ENCODE measurements at places on chromosomes 5 and 9.

DNA sequence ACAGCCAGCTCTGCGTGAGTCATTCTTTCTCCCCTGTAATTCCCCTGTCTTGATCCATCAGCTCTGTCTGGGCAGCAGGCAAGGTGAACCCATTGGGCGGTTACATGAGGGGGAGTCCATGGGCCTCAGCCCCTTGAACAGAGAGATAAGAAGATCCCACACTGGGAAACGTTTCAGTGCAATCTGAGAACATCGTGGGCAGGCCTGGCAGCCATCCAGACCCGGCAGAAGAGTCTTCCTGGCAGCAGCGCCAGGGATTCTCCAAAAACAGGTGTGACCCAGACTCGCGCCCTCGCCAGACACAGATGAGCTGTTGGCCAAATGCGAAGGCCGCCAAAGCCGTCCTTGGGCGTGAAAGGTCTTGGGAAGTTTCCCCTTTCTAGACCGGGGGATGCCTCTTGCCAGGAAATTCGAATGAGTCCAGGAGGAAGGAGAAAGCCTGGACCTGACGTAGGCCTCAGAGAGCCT, 6.4 kb upstream of the SLC12A7 start:
- DNase-seq: no peak

DNA sequence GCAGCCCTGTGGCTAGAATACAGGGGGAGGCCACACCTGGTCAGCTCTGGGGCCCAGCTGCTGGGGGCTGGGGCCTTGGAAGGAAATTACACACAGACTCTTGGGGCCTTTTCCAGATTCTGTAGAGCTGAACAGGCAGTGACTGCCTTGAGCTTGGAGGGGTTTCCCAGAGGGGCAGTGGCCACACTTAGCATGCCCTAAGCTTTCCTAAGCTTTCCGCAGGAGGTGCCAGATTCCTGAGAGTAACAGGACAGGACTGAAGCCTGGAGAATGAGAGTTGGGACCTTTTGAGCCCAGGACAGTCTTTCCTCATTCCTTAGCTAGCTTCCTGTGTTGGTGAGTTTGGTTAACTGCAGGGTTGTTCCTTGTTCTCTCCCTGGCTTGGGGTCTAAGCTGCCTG, 1.4 kb downstream of the TBC1D13 start:
- DNase-seq: no peak

DNA sequence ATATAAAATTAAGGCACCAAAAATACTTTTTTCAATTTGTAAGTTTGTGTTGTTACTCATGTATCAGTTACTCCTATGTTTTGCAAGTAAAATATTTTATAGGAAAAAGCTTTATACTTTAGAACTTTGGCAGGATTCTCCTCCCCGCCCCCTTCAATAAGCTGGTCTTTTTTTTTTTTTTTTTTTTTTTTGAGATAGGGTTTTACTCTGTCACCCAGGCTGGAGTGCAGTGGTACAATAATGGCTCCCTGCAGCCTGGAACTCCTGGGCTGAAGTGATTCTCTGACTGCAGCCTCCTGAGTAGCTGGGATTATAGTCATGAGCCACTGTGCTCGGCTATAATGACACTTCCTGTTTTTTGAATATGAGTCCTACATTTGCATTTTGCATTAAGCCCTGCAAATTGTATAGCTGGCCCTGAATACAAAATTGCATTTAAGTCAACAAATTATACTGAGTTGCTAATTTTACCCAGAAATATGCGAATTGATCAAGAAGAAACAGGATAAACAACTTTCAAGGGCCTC, 192.9 kb downstream of the PIK3R1 start:
- DNase-seq: no peak

GRCh38 chr5:9358961-9359685, 186.8 kb downstream of the SEMA5A start:
- DNase-seq: no peak

GRCh38 chr9:112162621-112163413, 12.3 kb downstream of the SUSD1 start:
- DNase-seq: no peak

DNA sequence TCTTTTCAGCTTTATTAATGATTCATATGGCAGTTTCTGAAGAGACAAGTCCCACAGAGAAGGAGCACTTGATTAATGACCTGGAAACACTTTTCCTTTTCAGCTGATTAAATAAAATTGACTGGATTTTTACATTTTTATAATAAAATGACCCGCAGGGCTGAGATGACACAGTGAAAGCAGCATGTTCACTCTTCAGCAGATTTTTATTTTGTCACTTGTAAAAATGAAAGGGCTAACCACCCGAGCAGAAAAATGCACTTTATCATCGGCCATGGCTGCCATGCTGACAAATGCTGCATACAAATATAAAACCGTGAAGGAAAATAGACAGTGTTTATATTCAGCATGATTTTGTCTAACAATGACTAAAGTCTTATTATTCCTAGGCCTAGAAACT, 321.6 kb upstream of the ITGA1 start:
- DNase-seq: no peak

GRCh38 chr5:141430332-141431113, at the start of gene PCDHGA12:
Gene PCDHGA12 (plus strand): TSS chr5:141430507. CDS start chr5:141430760, 253 bp downstream.
- DNase-seq: no peak

DNA sequence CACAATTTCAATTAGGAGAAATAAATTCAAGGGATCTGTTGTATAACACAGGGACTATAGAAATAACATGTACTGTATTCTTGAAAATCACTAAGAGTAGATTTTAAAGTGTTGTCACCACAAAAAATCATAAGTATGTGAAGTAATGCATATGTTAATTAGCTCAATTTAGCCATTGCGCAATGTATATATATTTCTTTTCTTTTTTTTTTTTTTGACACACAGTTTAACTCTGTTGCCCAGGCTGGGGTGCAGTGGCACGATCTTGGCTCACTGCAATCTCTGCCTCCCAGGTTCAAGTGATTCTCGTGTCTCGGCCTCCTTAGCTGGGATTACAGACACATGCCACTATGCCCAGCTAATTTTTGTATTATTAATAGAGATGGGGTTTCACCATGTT, 70.2 kb downstream of the XRCC4 start:
- DNase-seq: no peak

GRCh38 chr9:80644044-80644443, 1045.3 kb downstream of the TLE1 start:
- DNase-seq: no peak

- peak; percentile 16 for DNase-seq
Observed at GRCh38 chr5:159156426-159157238, 52.7 kb downstream of the RNF145 start.

DNA sequence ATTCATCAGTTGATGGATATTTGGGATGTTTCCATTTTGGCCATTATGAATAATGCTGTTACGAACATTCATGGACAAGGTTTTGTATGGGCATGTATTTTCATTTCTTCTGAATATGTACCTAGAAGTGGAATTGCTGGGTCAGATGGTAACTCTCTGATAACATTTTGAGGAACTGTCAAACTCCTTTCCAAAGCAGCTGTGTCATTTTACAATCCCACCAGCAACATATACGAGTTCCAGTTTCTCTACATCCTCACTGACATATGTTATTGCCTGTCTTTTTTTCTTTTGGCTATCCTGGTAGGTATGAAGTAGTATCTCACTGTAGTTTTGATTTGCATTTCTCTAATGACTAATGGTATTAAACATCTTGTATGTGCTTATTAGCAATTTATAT, 86.7 kb downstream of the PRKACG start:
- DNase-seq: no peak

DNA sequence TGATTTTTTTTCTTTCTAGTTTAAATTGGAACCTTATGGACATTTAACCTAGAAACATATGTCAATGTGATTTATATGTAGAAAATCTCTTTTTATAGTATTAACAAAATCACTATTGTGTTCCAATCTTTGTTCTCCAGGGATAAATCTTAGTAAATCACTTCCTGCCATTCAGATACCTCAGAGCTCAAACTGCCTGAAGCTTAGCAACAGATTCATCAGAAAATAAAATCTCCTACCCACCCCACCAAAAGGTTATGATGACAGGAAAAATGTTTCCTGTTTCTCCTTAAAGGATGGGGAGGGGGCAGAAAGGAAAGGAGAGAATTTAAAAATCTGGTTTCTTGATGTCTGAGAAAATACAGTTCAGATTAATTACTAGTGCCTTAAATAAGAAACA, 105.0 kb upstream of the TUT7 start:
- DNase-seq: no peak

GRCh38 chr5:54445691-54446378, 9.7 kb upstream of the HSPB3 start:
- DNase-seq: no peak

DNA sequence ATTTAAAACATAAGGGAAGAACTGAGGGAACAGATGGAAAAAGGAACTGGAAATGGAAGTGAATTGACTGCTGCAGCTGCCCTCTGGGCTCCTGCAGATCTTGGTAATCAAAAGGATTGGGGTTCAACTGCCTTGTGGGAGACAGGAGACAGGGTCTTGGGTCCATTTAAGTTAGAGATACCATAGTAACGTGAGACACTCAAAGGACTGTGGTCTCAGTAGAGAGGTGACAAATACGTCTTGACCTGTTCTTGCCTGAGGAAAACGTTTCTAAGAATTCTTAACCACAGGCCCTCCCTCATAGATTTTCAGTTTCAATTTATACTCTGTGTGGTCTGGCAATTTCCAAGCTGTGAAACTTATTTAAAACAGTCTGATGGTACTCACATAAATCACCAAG, 100.8 kb upstream of the DHFR start:
- DNase-seq: no peak

- DNase-seq: no peak
Observed at GRCh38 chr5:20536813-20537212, 548.8 kb upstream of the CDH18 start.

DNA sequence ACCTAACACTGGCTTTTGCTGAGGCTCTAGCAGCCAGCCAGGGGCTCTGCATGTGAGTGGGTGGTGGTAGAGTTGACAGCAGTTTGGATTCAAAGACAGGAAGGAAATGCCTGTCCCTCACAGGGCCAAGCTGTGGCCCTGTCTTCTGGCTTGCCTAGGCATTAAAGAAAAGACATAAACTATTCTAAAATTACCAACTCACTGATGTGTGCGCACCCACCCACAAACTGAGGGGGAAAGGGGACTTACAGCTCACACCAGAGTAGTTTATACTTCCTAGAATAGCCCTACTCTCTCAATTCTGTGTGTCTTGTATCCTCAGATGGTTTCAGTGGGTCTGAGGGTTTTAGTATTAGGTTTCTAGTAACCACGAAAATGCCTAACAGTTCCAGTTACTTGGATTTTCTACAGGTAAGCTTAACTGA, 18.3 kb upstream of the IL13 start:
- DNase-seq: no peak

DNA sequence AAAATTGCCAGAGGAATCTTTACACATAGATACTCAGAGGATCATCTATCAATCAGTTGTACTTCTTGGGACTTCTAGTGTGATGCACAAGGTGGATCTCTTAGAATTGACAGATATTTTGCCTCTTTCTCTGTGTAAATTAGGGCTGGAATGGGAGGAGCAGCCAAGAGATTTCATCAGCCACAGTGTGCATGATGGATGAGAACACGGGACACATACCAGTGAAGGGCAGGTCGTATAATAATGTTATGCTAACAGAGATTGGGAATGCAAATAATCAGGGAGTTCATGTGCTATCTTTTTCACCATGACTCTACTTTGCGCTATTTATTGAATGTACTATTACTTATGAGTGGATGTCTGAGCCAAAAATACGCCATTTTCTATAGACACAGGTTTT, 43.3 kb upstream of the ISOC1 start:
- no peak for DNase-seq

GRCh38 chr5:76427206-76428140, 24.4 kb downstream of the IQGAP2 start:
- DNase-seq: no peak

- DNase-seq: peak; percentile 7
Observed at GRCh38 chr9:69645488-69645887, 26.7 kb downstream of the APBA1 start.

DNA sequence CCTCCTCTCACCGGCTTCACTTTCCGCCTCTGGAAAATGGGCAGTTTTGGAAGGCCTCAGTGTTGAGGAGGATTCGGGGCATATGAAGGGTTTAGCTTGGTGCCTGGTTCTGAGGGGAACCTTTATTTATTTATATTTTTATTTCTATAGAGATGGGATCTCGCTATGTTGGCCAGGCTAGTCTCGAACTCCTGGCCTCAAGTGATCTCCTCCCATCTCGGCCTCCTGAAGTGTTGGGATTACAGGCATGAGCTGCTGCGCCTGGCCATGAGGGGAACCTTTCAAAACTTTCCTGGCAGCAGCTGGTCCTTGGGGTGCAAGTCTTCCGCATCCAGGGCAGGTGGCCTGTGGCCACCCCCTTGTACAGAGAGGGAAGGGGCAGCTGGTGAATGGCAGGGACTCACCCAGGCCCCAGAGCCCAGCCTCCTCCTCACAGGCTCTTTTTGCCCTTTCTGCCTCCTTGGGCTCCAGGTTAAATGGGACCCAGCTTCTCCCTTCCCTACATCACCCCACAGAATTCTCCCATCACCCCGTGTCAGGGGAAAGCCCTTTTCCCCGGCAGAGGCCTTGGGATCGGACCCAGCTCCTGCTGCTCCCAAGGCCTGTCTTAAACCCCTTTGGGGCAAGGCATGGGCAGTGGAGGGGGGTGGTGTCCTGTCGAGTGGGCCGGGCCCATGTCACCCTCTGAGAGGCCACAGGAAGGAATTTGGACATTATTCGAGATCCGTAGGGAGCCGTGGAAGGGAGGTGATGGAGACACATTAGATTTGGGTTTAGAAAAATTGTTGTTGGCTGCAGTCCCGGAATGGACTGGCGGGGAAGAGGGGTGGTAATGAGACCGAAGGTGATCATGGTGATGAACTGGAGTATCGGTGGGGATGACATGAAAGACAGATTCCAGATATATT, 5.9 kb downstream of the NCS1 start:
- no peak for DNase-seq

GRCh38 chr5:20556115-20556763, 568.2 kb upstream of the CDH18 start:
- no peak for DNase-seq

- no peak for DNase-seq
Observed at GRCh38 chr5:78837836-78838235, 147.3 kb downstream of the ARSB start.

GRCh38 chr5:98144710-98145109, 628.8 kb upstream of the RGMB start:
- no peak for DNase-seq

DNA sequence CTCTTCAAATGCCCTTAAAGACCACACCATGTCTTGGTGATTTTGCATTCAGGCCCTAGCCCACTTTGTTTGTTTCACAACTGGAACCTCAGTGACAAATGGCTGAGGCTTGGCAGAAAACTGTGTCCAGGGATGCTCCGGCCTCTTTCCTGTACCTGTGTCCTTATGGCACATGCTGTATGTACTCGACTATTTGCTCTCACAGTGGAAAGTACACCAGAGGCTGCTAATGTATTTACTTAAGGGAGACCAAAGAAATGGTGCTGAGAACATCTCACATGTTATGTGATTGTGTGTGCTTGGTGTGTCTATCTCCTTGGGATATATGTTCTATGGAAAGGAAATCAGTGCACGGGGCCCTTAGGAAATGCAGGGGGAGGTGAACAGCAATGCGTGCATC, 263.3 kb downstream of the GADD45G start:
- no peak for DNase-seq

DNA sequence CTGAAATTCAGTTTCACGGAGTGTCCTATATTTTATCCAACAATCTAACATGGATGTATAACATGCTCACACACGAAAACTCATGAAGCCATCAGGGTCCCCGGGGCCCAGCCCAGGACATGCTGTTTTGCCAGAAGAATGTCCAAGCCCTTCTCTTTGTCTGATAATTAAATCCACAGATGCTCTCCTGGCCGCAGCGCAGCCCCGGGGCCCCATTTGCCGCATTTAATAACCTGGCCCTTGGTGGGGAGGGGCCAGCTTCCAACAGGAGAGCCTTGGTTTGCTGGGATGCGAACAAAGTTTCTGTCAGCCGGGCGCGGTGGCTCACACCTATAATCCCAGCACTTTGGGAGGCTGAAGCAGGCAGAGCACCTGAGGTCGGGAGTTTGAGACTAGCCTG, 30.0 kb downstream of the PLPP7 start:
- DNase-seq: no peak
